ENCODE measurements at places on chromosomes 3 and 15.
A peak's percentile ranks its signal among the peaks of the same experiment; 100 is the strongest.

GRCh38 chr3:9122732-9123364, 126.6 kb downstream of the SRGAP3 start:
- no peak for DNase-seq

DNA sequence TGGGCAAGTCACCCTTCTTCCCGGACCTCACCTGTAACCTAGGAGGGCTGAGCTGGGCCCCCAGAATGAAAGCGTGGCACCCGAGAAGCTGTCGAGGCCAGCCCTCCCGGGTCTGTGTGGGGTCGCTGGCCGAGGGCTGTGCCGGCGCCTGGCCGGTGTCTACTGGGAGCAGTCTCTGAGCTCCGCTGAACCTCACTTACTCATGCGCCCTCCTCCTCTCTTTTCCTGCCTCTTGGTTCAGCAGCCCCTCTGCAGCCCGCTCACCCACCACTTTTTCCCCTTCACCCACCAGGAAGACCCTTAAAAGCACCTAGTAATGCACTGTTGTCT, 419 bp downstream of the HYKK start:
- DNase-seq: no peak

DNA sequence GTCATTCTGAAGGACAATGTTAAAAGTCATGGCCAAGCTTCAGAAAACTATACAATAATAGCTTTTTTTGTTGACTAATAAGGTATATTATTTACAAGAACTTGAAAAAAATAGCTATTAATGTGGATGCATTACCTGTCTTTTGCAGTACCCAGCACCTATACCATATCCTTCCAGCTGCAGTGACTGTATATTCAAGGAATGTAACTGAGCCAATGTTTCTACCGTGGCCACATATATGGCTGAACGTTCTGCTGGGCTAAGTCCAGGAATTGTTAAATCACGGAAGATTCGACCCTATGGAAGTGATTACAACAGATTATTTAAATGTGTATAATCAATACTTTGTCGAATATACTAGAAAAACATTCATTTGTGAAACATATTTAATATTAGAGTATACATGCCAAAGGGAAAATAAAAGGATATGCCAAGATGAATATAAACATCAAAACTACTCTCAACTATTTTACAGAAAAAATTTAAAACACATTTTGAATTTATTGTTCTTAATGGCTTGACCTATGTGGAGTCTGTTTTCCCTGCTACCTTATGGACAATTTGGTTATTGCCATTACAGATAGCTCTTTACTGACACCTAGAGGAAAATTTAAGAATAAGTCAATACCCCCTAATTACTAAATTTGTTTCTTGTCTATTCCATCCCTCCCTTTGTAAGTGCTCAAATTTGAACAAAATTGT, 17.6 kb downstream of the ACAD11 start:
- DNase-seq: peak; percentile 68

GRCh38 chr3:5058471-5058951, 63.6 kb upstream of the ARL8B start:
- DNase-seq: no peak

GRCh38 chr3:145522893-145523651, 637.9 kb downstream of the PLOD2 start:
- no peak for DNase-seq

DNA sequence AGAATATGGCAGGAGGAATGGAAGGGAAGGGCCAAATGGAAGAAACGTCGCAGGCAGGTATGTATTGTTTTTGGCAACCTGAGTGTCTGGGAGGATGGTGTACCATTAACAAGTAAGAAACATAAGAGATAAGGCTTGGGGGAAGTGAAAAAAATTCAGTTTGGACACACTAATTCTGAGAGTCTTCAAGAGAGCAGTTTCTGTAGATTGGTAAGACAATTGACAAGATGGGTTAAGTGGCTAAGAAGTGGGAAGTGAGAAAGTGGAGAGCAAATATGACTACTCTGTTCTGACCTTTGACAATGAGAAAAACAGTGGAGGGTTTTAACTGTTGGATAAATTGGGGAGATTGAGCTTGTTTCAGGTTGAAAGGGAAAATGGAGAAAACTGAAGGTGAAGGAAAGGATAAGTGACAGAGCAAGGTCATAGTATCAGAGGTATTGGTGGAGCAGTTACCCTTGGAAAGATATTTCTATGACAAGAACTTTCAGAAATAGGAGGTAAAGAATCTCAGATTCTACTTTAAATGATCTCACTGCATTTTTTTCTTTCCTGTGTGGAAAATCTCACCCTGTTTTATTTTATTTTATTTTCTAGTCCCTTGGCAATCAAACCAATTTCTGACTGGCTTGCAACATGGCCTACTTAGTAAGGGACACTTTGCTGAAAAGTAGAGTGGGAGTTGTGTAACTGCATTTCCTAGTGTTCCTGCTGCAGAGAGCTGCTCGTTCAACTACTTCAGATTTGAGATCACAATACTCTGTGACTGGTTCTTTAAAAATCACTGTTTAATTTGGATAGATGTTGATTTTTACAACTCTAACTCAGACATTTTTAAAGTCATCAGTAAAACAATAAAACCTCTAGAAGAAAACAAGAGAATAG, 23.1 kb upstream of the GABPB1 start:
- no peak for DNase-seq

GRCh38 chr3:185560676-185561075, 8.3 kb upstream of the LIPH start:
- no peak for DNase-seq

- DNase-seq: no peak
Observed at GRCh38 chr3:197062446-197062845, 32.8 kb upstream of the MELTF start.

DNA sequence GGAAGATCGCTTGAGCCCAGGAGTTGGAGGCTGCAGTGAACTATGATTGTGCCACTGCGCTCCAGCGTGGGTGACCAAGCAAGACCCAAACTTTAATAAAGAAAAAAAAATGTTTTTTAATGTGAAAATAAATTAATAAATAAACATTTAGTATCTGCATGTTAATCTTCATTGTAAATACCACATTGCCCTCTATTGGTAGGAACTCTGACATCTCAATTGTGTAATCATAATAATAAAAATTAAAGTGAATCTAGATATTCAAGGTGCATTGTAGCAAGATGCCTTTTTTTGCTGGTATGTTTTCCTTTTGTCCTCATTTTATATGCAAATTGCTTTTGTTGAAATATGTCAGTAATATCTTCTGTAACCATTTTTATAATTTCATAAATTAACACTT, 95.0 kb upstream of the LIMD1 start:
- DNase-seq: peak; percentile 40
